NCI-H774 (cell line): ENCODE measurements at places on chromosomes 13 and 19.

DNA sequence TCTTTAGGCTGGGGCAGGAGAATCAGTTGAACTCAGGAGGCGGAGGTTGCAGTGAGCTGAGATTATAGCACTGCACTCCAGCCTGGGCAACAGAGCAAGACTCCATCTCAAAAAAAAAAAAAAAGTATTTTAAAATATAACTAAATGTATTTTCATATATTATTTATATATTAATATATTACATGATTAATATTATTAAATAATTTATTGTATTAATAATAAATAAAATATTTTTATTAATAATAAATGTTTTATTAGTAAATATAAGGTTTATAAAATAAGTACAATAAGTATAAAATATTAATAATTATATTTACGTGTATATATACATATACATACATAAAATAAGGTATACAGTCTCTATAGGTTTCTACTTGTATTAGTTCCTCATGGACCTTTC lies 56.8 kb downstream of the SKA3 start:
- no peak for DNase-seq

DNA sequence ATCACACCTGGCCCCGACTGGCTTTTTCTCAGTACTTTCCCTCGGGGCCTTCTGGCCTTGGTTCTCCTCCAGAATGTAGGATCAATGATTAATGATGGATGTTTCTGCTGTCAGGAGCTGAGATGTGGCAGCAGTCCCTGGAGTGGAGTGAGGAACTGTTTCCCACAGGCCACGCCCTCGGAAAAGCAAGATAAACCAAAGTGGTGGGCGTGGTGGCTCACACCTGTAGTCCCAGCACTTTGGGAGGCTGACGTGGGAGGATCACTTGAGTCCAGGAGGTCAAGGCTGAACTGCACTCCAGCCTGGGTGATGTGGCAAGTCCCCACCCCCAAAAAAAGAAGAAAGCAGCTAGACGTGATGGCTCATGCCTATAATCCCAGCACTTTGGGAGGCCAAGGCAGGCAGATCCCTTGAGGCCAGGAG lies 7.1 kb upstream of the SHFL start:
- DNase-seq = no peak

DNA sequence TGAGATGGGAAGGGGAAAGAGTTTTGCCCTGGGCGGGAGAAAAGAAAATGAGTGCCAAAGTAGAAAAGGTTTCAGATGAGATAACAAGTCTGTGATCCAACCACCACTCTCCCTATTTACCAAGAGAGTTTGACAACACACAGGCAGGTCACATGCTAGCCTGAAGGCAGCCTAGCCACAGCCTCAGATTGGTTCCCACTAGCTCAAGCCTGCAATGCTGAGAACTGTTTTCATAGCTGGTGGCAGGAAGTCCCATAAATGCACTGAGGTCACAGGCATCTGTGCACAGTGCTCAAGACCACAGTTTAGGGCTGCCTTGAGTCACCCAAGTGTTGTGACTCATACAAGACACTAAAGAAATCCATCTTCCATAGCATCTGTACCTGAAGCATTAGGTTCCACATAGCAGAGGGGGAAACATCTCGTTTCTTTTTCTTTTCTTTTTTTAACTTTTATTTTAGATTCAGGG lies 18.5 kb upstream of the POP4 start:
- DNase-seq = no peak

GRCh38 chr19:10195199-10195519 lies 406 bp upstream of the DNMT1 start:
- no peak for DNase-seq
